ENCODE measurements at places on chromosomes 2 and 18. TPM values are rescaled to one million over a fixed set of nuclear protein-coding genes. Genes with fewer than 3 reads are reported as not detected.

DNA sequence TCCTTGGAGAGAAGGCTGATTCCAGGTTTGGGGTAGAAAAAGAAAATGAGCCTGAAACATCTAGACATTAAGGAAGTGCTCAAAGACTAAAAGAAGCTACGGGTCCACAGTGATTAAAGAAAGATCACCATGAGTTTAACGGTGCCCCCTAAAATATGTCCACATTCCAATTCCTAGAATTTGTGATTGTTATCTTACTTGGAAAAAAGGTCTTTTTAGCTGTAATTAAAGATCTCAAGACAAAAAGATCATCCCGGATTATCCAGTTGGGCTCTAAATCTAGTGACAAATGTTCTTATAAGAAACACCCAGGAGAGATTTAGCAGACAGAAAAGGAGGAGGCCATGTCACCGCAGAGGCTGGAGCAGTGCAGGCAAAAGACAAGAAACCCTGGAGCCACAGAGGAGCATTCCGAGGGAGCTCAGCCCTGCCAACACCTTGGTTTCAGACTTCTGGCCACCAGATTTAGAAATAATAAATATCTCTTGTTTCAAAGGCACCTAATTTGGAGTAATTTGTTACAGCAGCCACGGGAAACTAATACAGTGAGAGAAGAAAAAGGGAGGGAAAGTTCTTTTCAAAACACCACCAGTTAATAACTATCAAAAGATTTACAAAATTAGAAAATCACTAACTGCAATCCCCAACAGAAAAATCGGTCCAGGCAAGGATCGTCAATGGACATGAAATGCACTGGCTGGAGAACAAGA is 8.5 kb downstream of the UXS1 start:
- no peak for DNase-seq
- no peaks in the 10 kb centered on the region for H3K4me1 ChIP-seq
- no peaks in the 10 kb centered on the region for H3K36me3 ChIP-seq
- no peak overlapping the region for H3K4me3 ChIP-seq
- no peak overlapping the region for H3K27ac ChIP-seq

DNA sequence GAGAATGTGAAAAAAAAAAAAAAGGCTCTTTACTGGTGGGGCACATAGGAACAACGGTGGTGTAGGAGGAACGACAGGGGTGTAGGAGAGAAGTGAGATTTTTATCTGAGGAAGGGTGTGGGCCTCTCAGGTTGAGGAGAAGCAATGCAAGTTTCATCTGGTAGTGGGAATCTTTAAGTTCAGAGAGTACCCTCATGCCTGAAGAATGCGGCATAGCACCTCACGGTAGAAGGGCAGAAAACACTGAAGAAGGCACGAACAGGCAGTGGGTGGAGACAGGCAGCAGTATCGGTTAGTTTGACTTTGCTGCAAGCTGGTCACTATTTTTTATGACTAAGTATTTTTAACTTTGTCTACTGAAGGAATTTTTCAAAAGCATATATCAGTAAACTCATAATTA is 52.2 kb upstream of the TSPYL6 start:
- H3K4me3 ChIP-seq, result no peak overlapping the region
- no peak for DNase-seq
- no peaks in the 10 kb centered on the region for H3K36me3 ChIP-seq
- no peak overlapping the region for H3K27ac ChIP-seq
- H3K4me1 ChIP-seq, result peaks cover 23% of the 10 kb centered on the region

- no peaks in the 10 kb centered on the region for H3K36me3 ChIP-seq
- H3K27me3 ChIP-seq, result no peaks in the 10 kb centered on the region
- H3K4me3 ChIP-seq, result no peak overlapping the region
- no peak overlapping the region for H3K27ac ChIP-seq
- H3K4me1 ChIP-seq, result no peaks in the 10 kb centered on the region
These were observed 22.1 kb downstream of the TGFA start for GRCh38 chr2:70531419-70532086.

DNA sequence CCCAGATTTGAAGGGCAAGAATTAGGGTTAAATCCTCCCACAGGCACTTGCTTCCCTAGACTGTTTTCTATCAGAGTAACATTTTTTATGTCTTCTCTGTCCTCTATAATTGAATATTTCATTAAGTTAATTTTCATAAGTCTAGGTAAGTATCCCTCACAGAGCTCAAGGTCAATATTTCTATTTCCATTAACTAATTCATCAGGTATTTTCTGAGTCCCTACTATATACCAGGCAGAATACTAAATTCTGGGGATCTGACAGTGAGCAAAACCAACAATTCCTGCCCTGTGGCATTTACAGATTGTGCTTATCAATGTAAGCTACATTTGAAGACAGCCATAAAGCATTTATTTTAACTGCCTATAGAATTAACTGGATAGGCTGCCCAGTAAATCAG is 86.4 kb upstream of the RBBP8 start:
- H3K4me3 ChIP-seq, result no peak overlapping the region
- peaks cover 49% of the 10 kb centered on the region for H3K4me1 ChIP-seq
- no peaks in the 10 kb centered on the region for H3K27me3 ChIP-seq
- H3K27ac ChIP-seq, result peak overlapping the region; percentile 19

DNA sequence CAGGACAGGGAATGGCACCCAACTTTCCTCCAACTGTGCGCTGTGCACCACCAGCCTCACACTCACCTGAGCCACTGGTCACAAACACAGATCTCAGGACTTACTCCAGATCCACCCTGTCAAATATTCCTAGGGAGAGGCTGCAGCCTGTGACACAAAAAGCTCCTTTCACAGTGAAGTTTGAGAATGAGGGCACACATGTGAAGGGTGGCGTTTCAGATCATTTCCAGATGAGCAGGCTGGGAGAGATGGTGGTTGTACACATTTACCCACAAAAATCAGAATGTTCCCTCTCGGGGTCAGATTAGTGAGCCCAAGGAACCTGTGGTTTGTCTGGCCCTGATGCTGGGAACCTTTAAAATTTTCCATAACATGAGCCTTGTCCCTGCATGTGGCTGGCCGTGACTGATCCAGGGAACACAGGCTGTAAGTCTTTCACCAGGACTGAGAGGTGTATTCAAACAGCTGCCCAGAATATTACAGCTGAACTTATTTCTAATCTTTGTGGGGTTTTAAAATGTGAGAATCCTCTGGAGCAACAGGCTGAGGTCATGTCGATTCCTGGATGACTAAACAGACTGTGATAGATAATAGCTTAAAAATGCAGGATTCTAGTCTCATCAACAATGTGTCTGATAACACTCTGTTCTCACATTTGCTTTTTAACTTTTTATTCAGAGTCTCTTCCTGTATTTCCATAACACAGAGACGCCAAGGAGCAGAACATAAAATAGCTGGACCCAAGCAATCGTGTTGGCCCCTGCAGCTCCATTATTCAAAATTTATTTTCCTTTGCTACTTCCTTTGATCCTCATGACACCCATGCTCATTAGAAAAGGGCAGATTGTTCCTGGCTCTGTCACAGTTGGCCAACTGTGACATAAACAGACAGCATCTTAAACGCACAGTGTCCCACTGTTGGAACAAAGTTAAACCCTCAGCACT is 35.5 kb downstream of the IL1R2 start:
- H3K27ac ChIP-seq, result peak overlapping the region; percentile 98
- H3K27me3 ChIP-seq, result no peaks in the 10 kb centered on the region
- H3K36me3 ChIP-seq, result no peaks in the 10 kb centered on the region
- H3K4me3 ChIP-seq, result peak overlapping the region; percentile 6
- DNase-seq, result peak; percentile 92

- H3K36me3 ChIP-seq, result no peaks in the 10 kb centered on the region
- no peak overlapping the region for H3K27ac ChIP-seq
- H3K27me3 ChIP-seq, result no peaks in the 10 kb centered on the region
- no peak overlapping the region for H3K4me3 ChIP-seq
These were observed 43.9 kb upstream of the PCBP1 start for GRCh38 chr2:70043252-70043875.

DNA sequence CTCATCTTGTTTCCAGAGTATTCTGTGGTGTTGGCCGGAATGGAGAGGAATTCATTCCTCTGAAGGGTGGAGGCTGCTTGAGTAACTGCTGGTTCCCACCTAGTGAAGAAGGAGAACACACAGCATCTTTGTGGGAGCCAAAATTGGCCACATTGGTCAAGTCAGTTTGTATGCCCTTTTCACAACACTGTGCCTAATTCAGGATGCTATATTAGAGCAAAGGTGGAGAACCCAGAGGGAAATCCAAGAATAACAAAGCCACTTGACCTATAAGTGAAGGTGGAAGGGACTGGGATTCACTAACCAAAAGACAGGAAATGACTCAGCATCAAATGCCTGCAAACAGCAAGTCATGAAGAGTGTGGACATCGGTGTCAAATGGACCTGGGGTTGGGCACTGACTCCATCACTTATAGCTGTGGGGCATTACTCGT is 27.3 kb upstream of the MLPH start:
- H3K4me1 ChIP-seq, result peaks cover 37% of the 10 kb centered on the region
- peak; percentile 91 for DNase-seq
- peak overlapping the region; percentile 85 for H3K27ac ChIP-seq
- no peaks in the 10 kb centered on the region for H3K27me3 ChIP-seq
- no peak overlapping the region for H3K4me3 ChIP-seq
- no peaks in the 10 kb centered on the region for H3K36me3 ChIP-seq

GRCh38 chr2:237271698-237272652 is 142.0 kb downstream of the COL6A3 start:
- no peak overlapping the region for H3K27ac ChIP-seq
- H3K36me3 ChIP-seq, result no peaks in the 10 kb centered on the region
- H3K27me3 ChIP-seq, result no peaks in the 10 kb centered on the region
- no peak for DNase-seq
- 0 out of 2 replicates have a peak, but pooled peaks cover 3% of the 10 kb centered on the region for H3K4me1 ChIP-seq

DNA sequence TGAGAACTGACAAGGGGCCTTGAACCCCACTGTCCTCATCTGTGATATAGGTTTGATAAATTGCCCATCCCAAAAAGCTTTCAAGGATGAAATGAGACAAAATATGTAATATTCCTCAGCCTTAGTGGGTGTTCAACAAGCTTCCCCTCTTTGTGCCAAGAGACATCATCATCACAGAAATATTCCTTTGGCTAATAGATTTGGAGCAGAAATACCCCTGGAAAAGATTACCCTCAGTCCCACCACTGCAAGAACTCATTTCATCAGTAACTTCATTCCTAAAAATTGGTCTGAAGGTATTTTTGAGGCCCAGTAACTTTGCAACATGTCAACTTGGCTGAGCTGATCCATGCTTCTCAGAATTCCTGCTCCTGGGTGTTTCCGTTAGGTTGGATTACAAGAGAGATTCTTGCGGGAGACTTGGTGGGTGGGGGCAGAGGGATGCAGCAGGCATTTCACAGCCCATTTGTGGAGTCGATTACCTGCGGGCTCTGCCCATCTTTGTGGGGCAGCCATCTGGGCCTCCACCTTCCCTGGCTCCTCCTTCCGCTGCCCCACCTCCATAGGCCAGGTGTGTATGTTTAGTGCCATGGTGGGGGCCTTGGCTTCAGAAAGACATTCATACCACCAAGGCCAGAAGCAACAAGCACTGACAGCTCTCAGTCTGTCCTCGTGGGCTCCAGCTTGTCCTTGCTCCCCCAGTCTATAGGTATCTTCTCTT is 263.9 kb downstream of the GLI2 start:
- H3K36me3 ChIP-seq, result no peaks in the 10 kb centered on the region
- H3K27ac ChIP-seq, result no peak overlapping the region
- DNase-seq, result no peak
- no peaks in the 10 kb centered on the region for H3K4me1 ChIP-seq
- peaks cover 6% of the 10 kb centered on the region for H3K27me3 ChIP-seq

GRCh38 chr2:54559006-54559445 is 102.9 kb downstream of the SPTBN1 start:
- H3K4me3 ChIP-seq, result peak overlapping the region; percentile 68
- H3K4me1 ChIP-seq, result peaks cover 60% of the 10 kb centered on the region
- H3K36me3 ChIP-seq, result no peaks in the 10 kb centered on the region
- H3K27me3 ChIP-seq, result no peaks in the 10 kb centered on the region
- H3K27ac ChIP-seq, result peak overlapping the region; percentile 90
- DNase-seq, result no peak

DNA sequence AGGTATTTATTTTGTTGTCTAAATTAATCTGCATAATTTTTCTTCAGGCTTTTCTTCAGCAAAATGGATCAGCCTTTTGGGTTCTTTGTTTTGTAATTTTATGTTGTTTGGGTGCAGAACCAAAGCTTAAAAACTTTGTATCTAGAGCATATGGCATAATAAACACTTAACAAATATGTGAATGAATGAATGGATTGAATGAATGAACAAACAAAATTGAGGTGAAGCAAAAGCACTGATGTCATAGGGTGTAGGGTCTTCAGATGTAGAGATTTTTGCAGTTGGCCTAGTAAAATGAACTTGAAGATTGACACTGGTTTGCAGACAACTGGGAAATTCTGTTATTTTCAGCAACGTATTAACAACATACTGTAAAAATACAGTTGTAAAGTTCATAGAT is 17.3 kb downstream of the VAPA start:
- peaks cover 4% of the 10 kb centered on the region for H3K36me3 ChIP-seq
- H3K27ac ChIP-seq, result no peak overlapping the region
- H3K27me3 ChIP-seq, result no peaks in the 10 kb centered on the region
- H3K4me1 ChIP-seq, result peaks cover 24% of the 10 kb centered on the region
- no peak overlapping the region for H3K4me3 ChIP-seq

GRCh38 chr2:142745691-142746090 is 131.8 kb upstream of the KYNU start:
- no peak overlapping the region for H3K4me3 ChIP-seq
- no peak overlapping the region for H3K27ac ChIP-seq
- no peaks in the 10 kb centered on the region for H3K27me3 ChIP-seq
- no peaks in the 10 kb centered on the region for H3K4me1 ChIP-seq
- H3K36me3 ChIP-seq, result no peaks in the 10 kb centered on the region

- H3K27me3 ChIP-seq, result peaks cover 10% of the 10 kb centered on the region
- no peaks in the 10 kb centered on the region for H3K4me1 ChIP-seq
- H3K27ac ChIP-seq, result no peak overlapping the region
- H3K36me3 ChIP-seq, result no peaks in the 10 kb centered on the region
- no peak overlapping the region for H3K4me3 ChIP-seq
These were observed 121.0 kb downstream of the SPOPL start for GRCh38 chr2:138622613-138623012.

GRCh38 chr2:39260087-39260486 is 16.3 kb upstream of the CDKL4 start:
- no peaks in the 10 kb centered on the region for H3K4me1 ChIP-seq
- no peak for DNase-seq
- H3K4me3 ChIP-seq, result no peak overlapping the region
- H3K36me3 ChIP-seq, result peaks cover 40% of the 10 kb centered on the region
- H3K27ac ChIP-seq, result no peak overlapping the region

DNA sequence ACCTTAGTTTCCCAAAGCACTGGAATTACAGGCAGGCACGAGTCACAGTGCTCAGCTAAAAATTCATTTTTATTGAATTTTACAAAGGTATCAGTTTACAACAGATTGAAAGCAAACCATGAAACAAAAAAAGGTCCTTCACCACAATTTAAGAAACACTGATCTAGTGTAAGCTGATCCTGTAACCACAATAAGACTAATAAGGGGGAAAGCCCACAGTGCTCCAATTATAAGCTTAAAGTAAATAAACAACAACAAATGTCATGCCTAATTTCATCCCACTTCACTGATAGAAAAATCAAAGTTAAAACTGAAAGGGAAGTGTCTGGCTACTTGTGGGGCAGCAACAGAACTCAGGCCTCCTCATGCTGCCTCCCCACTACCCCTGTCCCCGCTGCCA is 49.2 kb downstream of the ICA1L start:
- no peak overlapping the region for H3K4me3 ChIP-seq
- H3K27ac ChIP-seq, result no peak overlapping the region
- H3K36me3 ChIP-seq, result no peaks in the 10 kb centered on the region
- DNase-seq, result no peak
- no peaks in the 10 kb centered on the region for H3K4me1 ChIP-seq

Gene EFEMP1
- 1,498 TPM for total RNA-seq

Gene LONRF2
- total RNA-seq, result under 0.01 TPM

Gene EHD3
- total RNA-seq, result 31.7 TPM

Gene FSHR
- total RNA-seq, result not detected
